ENCODE measurements at places on chromosomes 7 and 10.
A peak's percentile ranks its signal among the peaks of the same experiment; 100 is the strongest.

DNA sequence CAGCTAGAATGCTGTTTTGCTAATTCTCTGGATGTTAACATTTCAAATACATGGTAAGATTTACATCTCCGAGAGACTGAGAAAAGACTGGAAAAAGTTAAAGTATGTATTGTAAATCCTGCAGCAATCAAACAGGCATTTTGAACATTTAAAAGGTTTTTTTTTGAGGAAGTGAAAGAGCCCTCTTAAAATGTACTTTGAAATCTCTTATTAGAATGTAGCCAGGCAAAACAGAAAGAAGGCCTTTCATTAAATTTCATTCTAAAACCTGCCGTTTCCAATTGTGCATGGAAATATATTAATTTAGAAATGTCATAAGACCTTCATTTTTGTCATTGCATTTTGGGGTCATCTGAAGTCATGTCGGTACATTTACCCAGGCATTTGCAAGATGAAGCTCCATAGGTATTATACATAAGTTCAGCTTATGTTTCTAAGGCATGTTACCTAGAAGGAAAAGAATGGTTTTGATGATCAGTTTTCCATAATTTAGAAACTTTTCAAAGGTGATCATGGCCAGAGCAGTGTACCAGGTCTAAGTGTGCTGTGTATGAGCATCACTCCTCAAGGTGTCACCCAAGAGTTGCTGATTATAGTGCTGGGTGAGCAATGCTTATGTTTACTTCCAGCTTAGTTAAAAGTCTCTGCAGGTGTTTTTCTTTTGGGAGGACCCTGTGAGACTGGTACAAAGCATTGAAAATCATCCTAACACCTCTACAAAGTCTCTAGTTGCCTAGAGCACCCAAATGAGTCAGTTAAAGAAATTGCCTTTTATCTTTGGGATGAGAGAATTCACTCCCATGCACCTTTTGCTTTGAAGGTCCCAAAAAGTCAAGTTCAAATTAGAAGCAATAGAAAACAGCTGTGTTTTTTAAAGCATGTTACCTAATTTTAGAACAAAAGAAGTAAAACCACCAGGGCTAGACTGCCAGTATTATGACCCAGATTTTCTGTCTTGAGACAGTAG is 7.1 kb downstream of the ZNF736 start:
- no peak for DNase-seq

GRCh38 chr7:16484453-16485158 is 19.1 kb upstream of the SOSTDC1 start:
- DNase-seq = no peak

DNA sequence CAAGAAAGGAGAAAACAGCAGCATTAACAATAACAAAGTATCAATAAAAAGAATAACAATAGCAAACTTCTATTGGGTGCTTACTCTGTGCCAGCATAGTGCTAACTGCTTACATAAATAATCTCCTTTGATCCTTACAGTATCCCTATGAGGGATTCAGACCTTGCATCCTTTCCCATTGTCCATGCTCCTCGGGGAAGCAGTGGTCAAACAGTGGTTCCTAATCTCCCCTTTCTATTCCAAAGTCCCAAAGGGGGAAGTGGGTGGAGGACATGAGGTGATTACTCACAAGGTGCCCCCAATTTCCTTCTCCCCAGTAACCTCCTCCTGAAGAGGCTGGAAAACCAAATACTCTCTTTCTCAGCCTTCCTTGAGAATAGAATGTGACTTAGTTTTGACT is 22.0 kb upstream of the MSMB start:
- no peak for DNase-seq

DNA sequence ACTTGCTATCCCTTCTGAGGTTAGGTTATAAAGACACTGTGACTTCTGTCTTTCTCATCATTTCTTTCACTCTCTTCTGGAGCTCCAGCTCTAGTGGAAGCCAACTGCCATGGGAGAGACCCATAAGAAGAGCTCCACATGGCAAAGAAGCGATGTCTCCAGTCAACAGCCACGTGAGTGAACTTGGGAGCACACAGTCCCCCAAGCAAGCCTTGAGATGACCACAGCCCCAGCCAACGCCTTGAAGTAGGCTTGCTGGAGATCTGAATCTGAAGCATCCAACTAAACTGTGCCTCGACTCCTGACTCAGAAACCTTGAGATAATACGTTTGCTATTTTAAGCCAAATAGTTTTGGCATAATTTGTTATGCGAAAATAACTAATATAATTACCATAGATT is 181.7 kb upstream of the GDF10 start:
- no peak for DNase-seq

- no peak for DNase-seq
Measured at GRCh38 chr10:108787932-108788331, 1135.4 kb downstream of the XPNPEP1 start.

DNA sequence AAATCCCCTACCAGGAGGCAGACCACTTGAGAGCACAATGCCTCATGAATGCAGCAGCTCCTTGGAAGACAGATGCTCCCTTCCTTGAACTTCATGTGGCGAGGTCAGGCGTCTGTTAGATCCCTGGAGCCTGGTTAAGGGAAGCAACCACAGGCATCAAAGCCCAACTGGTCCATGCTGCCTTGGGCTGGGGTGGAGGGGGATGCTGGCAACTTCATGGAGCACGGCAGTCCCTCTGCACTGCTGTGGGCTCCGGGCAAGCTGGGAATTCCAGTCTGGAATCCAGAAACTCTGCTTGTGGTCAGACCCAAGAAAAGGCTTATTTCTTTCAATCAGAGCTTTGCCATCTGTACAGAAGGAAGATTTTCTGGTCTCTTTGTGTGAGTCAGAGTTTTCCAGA is 130.4 kb downstream of the PFKFB3 start:
- no peak for DNase-seq

DNA sequence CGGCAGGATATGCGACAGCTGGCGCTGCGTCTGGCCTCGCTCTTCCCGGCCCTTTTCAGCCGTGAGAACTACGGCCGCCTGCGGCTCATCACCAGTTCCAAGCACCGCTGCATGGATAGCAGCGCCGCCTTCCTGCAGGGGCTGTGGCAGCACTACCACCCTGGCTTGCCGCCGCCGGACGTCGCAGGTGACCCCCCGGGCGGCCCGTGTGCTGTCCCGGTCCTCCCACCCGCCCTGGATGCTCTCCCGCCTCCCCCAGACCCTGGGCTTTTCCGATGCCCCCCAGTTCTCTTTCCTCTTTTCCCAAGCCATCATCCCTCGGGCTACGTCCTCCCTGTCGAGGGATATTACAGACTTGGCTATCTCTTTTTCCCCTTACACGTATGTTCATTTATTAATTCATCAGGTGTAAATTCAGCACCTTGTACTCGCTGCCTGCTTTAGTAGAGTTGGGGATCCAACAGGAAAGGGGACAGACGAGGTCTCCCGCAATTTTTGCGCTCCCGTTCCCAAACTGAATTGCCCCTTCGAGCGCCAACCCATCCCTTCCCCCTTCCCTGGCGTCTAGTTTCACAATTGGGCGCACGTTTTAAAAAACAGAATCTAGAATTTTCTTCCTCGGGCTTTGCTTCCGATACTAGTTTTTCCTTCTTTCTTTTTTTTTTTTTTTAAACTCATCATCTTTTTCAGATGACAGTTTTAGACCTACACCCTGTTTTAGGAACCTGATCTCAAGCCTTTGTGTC is 846 bp downstream of the MINPP1 start:
- peak; percentile 16 for DNase-seq
